ENCODE measurements at places on chromosomes 5 and 9.

GRCh38 chr5:60457233-60457632 lies 242.7 kb downstream of the DEPDC1B start:
- DNase-seq: no peak

GRCh38 chr5:55702598-55703345 lies 9.4 kb downstream of the SLC38A9 start:
- DNase-seq: no peak

DNA sequence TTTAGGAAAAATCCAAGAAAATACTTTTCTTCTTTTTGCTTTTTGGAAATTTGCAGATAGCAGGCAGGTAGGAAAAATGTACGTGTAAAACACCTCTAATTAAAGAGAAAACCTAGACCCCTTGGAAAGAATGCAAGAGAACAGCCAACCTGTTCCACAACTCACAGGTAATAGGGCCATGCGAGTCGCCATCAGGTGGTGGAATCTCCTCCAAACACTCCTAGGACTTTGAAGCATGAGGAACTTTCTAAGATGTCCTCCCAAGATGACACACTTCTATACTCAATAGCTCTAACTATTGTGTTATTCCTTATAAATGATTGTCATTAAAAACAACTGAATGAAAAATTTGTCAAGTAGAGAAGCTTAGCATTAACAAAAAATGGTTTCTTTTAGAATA lies 174.0 kb downstream of the TMC1 start:
- no peak for DNase-seq

GRCh38 chr9:113352411-113352810 lies 3.1 kb downstream of the BSPRY start:
- DNase-seq: no peak

GRCh38 chr9:130820135-130820738 lies 14.8 kb upstream of the ABL1 start:
- no peak for DNase-seq

DNA sequence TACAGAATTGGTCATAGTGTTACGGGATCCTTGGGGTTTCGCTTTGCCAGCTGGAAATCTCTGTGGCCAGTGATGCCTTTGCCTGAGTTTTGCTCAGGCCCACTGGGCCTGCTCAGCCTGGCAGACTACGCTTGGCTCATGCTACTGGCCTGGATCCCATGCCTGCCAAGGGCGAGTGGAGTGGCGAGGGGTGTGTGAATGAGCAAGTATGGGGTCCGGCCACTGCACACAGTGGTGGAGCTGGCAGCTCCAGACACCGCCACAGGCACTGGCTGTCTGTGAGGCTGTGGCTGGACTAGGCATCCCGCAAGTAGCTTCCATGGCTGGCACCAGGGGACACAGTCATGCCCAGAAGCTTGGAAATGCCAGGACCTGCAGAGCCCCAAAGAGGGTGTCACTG lies 240.3 kb downstream of the ARRDC3 start:
- DNase-seq: no peak

GRCh38 chr5:150946351-150946905 lies 41.6 kb upstream of the ZNF300 start:
- DNase-seq: peak; percentile 43

DNA sequence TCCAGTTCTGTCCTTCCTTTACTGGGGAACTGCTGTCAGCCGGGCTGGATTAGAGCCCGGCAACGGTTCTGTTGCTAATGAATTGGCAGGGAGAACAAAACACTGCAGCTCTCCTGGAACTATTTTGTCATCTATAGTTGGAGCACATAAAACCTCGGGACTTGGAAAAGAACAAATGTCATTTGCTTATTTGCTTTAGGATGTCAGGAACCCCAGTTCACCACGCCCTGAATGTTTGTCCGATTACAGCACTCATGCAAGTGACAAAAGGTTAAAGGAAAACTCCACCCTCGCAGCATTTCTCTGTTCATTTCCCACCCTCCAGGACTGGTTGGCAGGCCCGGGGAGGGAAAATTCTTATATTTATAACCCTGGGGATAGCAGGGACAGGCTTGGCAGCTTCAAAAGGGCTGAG lies 66.4 kb upstream of the PLPP1 start:
- peak; percentile 90 for DNase-seq

GRCh38 chr5:620152-620551 lies 8.0 kb downstream of the CEP72 start:
- DNase-seq: no peak

DNA sequence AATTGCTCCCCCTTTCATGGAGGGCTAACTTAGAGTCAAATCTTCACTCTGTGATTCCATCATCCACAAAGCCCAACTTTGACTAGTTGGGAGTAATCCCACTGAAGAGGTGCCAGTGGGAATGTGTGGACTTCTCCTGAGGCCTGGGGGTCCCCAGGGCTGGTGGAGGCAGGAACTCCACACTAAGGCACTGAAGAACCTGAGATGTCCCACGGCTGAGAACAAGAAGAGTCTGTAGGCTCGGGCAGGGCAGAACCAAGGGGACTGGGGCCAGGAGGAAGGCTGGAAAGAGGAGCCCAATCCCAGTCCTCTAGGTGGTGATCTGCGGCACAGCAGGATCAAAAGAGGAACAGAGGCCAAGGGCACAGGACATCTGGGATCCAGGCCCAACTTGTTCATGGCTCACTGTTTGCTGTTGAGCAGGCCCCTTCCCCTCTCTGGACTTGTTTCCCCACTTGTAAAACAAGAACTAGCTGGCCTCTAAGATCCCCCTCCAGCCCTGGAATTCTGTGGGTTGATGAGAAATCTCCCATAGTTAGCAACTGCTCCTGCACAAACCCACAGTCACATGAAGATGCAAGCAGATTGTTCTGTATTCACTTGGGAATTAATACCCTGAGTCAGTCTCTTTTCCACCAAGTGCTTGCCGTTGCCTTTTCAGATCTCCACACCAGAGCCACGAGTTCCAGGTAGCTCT lies 32.7 kb upstream of the ALDH1B1 start:
- DNase-seq: no peak

DNA sequence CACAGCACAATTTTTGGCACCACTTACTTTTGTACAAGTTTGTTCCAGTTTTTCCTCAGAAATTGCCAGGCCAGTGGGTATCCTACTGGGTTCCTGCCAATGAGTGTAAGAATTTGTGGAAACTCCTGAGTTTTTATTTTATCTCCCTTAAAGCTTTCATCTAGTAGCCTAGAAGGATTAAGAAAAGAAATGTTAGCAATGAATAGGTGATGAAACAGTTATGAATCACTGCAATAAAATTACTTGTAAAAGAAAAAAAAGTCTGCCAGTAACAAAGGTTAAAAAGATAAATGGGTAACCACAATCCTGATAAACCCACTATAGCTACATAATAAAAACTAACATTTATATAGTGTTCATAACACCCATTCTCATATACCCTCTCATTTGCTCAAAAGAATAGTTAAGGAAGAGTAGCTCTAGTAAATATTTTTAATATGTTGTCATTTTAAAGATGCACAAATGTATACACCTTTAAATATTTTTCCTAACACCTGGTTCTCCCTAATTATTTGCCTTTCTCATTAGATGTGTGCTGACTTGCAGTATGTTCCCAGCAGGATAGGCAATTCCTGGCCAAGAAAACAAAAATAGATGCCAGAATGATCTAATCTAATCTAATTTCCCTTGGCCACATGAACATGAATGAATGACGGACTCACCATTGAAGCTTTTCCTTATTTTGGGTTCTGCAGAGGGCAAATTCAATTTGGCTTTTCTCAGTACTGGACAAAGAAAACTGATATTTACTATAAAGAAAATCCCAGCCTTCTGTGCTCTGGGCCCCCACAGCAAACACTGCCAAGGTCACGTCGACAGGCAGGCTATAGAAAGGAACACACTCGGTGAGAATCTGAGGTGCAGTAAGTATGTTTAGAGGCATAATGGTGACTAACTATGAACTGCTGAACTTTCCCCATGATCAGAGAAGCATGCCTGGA lies 26.4 kb downstream of the ERAP1 start:
- no peak for DNase-seq

DNA sequence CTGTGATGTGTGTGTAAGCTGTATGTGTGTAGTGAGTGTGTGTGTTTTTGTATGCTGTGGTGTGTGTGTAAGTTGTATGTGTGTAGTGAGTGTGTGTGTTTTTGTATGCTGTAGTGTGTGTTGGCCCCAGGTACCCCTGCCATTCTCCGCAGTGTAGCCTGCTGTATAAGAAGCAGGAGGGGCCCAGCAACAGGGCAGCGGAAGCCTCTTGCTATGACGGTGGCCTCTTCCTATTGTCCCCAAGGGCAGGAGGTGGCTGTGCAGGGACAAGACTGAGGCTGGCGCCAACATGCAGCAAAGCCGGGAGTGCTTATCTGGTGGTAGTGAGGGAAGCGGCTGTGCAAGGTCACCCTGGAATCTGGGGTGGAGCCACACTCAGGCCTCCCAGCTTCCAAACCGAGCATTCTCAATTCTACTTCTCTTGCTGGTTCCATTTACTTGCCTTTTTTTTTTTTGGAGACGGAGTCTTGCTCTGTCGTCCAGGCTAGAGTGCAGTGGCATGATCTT lies 5.1 kb downstream of the SPAAR start:
- DNase-seq: peak; percentile 73
